ENCODE measurements at places on chromosomes 11 and 22. TPM values are rescaled to one million over a fixed set of nuclear protein-coding genes. Genes with fewer than 3 reads are reported as not detected.

The KRTAP5-8 gene
- not detected for total RNA-seq

The KRTAP5-9 gene
- total RNA-seq: not detected

DNA sequence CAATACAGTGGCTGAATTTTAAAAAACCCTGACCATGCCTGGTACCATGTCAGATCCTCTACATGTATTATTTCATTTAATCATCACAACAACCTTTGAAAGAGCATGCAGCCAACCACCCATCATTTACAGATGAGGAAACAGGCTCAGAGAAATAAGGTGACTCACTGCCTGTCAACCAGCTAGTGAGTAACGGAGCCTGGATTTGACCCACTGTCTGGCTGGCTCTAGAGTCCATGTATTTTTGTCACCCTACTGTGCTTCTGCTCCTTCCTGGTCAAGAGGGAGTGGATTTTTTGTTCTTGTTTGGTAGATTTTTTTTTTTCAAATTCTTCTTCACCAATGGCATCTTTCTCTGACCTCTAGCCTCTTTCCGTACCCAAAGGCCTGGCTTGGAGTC is 77.4 kb downstream of the CWC15 start:
- DNase-seq: no peak

DNA sequence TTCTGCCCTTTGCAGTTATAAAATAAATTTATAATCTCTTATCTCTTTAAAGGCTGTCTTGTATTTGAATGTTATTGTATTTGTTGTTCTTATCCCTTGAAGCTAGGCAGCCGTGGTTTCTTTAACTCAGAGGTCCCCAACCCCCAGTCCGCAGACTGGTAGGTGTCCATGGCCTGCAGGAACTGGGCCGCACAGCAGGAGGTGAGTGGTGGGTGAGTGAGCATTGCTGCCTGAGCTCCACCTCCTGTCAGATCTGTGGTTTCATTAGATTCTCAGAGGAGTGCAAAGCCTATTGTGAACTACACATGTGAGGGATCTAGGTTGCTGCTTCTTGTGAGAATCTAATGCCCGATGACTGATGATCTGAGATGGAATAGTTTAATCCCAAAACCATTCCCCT is 380.0 kb upstream of the CCDC90B start:
- no peak for DNase-seq

DNA sequence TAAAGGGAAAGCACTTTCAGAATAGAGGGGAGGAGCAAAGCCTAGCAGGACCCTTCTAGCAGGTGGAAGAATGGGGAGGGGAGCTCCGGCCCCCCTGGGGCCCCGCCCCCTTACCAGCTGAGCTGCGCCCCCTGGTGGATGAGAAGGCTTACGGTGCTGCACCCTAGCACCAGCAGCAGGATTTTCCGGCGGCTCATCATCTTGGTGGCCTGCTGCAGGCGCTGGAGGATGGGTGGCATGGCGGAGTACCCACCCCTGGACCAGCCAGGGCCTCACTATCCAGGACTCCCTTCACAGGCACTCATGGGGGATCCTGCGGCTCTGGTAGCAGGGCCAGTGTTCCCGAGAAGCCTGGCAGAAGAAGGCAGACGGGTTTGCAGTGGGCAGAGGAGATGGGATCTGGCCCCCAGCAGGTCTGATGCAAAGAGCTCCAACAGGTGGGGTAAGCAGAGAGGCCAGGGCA is 3.8 kb downstream of the GAL3ST3 start:
- peak; percentile 56 for DNase-seq

- no peak for DNase-seq
Observed at GRCh38 chr11:134276396-134277182, 410 bp downstream of the GLB1L3 start.

- no peak for DNase-seq
Observed at GRCh38 chr22:46752988-46753310, 9.5 kb upstream of the TBC1D22A start.

All from H4 (cell line).